ENCODE measurements at places on chromosomes 6 and 20.

- peak; percentile 43 for DNase-seq
These were observed 38.9 kb downstream of the SMAP1 start for GRCh38 chr6:70706491-70707123.

DNA sequence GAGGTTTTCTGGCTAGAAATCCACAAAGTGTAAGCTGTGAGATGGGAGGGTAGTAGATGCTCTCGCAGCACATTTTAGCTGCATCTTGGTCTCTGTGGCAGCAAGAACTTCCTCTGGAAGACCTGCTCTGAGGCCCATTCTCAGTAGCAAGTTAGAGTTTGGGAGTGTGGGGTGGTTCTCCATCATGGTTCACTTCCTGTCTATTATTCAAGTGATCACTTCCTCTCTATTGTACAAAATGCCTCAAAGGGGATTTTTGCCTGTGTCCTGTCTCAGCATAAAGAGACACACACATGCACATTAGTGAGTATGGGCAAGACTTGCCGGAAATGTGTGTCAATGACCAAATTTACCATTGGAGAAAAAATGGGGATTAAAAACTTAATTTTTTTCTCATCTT, 42.5 kb downstream of the LYRM2 start:
- no peak for DNase-seq

- DNase-seq, result no peak
These were observed 174.9 kb downstream of the ANKRD60 start for GRCh38 chr20:58053391-58054055.

DNA sequence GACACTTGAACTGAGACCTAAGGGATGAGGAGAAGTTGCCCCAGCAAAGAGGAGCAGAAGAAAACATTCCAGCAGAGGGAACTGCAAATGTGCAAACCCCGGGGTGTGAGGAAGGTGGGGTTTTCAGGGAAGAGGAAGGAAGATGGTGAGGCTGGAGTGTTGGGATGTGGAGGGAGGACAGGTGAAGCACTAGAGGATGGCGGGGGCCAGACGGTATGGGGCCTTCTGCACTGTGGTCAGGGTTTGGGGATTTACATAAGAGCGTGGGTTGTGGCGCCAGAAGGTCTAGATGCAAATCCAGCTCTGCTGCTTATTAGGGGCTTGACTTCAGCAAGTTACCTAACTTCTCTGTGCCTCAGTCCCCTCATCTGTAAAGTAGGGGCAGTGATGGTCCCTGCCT, 16.0 kb downstream of the DLGAP4 start:
- no peak for DNase-seq

- no peak for DNase-seq
These were observed 194.9 kb downstream of the BCAS1 start for GRCh38 chr20:53875452-53875851.

GRCh38 chr20:46820682-46821081, 74.0 kb upstream of the EYA2 start:
- DNase-seq, result no peak

DNA sequence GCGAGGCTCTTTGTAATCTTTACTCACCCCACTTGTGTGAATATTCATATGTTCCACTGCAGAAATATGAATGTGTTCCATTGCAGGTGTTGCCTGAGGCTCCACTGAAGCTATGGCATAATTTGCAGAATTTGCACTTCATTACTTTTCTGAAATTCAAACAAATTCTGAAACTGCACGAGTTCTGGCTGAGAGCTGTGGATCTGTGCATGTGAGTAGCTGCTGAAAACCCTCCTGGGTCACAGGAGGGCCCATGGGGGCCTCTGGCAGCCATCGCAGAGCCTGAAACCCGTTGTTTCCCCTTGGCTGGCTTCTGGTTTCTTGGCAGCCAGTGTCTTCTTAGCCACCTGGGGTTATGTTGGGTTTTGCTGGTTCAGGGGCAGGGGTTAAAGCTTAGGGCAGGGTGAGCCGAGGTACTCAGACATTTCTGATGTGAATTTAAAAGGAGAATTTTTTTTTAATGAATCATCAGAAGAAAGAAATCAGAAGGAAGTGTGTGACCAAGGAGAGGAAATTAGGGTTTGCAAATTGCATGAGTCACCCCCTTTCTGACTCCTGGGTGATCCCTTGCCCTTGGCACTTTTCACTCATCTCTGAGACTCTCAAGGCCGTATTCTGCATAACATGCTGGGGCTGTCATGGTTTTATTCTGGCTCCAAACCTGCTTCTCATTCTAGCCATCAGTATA, 40.6 kb downstream of the TOX2 start:
- peak; percentile 94 for DNase-seq

DNA sequence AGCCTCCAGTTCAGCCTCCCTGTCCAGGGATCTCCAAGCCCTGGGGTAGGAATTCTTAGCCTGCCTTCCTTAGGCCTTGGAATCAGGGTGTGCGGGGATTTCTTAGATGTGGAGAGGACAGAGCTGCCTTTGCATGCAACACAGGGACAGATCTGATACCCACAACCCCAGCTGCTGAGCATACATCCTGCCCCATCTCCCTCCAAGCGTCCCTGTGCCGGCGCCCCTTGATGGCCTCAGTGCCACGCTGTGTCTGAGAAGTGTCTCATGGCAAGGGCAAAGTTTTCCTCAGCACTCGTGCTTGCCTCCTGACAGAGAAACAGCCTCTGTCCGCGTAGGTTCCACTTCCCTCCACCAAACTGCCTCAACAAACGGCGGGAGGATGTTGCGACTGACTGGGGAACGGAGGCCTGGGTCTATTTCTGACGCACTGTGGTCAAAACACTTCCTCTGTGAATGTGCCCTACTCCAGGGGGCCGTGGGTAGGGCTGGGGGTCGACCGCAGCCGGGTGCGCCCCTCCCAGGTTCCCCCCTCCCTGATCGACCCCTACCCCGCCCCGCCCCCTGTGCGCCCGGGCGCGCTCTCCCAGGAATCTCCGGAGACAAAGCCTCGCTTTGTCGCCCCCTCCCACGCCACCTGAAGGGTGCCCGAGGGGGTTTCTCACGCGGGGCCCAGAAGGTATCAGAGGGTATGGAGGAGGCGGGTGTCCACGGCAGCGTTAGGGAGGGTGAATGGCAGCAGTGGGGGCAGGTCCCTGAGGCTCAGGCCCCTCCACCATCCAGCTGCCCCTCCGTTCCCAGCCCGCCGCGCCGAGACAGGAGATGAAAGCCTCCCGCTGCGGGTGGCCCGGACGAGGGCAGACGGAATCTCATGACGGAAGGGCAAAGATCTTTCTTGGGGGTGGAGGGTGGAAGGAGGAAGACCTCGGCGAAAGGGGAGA, 806 bp downstream of the MICAL1 start:
- DNase-seq, result no peak

DNA sequence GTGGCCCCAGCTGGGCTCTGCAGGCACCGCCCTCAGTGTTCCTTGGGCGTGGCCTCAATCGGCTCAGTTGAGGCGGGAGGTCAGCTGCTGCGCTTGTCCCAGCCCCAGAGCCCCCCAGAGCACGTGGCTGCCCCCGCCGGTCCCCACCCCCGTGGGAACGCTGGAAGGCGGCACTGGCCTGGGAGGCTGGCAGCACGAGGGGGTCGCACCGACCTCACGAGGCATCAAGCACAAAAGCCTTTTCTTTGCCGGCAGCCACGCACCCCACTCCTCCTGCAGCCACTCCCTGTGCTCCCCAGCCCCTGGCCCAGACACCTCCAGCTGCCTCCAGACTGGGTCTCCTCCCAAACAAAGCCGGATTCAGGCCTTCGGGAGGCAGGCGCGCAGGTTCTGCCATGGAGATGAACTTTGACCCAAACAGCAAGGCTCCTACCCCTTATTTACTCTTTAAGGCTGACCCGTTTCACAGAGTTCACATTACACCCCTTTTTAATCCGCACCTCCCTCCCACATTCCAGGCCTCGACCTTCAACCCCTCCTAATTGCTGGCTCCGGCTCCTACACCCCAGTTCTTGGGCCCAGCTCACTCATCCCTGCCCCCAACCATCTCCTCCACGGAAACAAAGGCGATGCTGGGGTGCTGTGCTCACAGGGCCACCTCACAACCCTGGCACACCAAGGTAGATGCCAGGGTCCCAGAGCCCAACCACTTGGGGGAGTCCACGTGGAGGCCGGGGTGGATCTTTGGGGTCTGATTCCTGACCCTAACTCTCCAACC, 111.7 kb downstream of the NOL4L start:
- no peak for DNase-seq

DNA sequence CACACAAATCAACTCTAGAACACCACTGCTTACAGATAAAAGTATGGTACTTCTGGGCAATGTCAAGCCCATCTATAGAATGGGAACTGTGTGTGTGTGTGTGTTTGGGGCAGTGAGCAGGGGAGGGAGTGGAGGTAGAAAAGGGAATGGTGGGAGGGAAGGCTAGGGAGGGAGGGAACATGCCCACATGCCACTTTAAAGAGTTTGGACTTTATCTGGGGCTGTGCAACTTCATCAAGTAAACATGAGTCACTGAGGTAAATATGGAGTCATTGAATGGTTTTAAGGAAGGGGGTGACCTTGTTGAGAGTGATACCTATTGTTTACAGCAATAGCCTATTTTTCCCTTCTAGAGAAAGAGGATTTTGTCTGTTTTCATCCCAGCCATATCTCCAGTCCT, 22.5 kb upstream of the RNGTT start:
- peak; percentile 28 for DNase-seq

- peak; percentile 90 for DNase-seq
These were observed 5.1 kb downstream of the TP53INP2 start for GRCh38 chr20:34709044-34709830.

GRCh38 chr20:9945408-9945807, 89.4 kb upstream of the ANKEF1 start:
- DNase-seq, result peak; percentile 24

- peak; percentile 57 for DNase-seq
These were observed 79.2 kb upstream of the BACH2 start for GRCh38 chr6:90375681-90376439.

DNA sequence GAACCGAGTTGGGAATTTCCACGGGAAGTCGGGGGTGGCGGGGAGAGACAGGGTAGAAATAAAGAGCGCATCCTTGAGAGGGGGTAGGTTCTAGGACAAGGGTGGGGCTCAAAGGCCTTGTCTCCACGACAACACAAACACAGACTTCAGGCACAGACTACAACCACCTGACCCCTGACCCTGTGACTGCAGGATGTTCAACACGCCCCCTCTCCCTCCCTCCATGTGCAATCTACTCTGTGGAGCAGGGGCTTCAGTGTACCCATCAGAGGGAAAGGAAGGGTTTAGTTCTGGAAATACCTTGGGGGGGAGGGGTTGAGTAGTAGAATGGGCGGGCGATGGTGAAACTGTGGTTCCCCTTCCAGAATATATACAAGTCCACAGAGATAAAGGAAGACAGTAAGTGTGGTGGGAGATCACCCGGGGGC, 651 bp upstream of the TAPBP start:
- peak; percentile 77 for DNase-seq

GRCh38 chr6:119312875-119313338, 36.7 kb downstream of the MAN1A1 start:
- DNase-seq, result no peak

GRCh38 chr20:61331543-61331942, 79.5 kb downstream of the CDH4 start:
- no peak for DNase-seq

GRCh38 chr6:79636673-79637072, 5.5 kb downstream of the SH3BGRL2 start:
- no peak for DNase-seq

GRCh38 chr6:70314296-70314695, 11.4 kb upstream of the COL9A1 start:
- DNase-seq, result no peak

- no peak for DNase-seq
These were observed 44.3 kb upstream of the ZNF184 start for GRCh38 chr6:27517238-27517637.

DNA sequence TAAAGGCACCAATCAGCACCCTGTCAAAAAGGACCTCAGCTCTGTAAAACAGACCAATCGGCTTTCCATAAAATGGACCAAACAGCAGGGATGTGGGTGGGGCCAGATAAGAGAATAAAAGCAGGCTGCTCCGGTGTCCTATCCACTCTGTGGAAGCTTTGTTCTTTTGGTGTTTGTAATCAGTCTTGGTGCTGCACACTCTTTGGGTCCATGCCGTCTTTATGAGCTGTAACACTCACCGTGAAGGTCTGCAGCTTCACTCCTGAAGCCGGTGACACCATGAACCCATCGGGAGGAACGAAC, 7.3 kb upstream of the PXDC1 start:
- no peak for DNase-seq

DNA sequence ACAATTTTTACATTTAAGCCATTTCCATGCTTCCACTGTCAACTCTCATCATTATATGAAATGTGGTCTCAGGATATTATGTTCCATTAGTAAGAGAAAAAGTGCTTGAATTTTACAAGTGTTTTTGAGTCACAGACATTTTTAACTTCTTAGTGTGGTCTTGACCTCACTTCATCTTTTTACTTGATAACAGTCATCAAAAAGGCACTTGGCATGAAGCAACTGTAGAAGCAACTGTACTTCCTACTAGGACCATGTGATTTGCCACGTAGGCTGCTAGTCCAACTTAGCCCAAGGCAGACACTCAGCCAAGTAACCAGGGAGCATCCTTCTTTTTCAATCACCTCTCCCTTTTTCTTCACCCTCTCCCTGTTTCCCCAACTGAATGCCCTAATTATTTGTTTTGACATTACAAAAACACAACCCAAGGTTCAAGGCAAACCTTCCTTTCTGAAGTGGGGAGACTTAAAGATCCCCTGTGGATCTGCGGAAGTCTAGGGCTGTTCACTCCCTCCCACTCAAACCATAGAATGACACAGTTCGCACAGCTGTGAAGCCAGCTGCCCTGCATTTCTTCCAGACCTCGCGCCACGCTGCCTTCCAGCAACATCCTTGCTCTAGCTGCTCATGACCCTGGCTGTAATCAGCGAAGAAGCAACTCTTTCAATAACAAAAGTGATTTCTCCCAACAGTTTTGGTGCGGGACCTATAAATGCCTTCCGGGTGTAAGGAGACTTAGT, 45.0 kb downstream of the PHACTR1 start:
- DNase-seq, result peak; percentile 28

GRCh38 chr20:47862574-47863240, 77.4 kb upstream of the SULF2 start:
- DNase-seq, result no peak

- DNase-seq, result peak; percentile 97
These were observed 85.7 kb upstream of the NEDD9 start for GRCh38 chr6:11317885-11318771.

DNA sequence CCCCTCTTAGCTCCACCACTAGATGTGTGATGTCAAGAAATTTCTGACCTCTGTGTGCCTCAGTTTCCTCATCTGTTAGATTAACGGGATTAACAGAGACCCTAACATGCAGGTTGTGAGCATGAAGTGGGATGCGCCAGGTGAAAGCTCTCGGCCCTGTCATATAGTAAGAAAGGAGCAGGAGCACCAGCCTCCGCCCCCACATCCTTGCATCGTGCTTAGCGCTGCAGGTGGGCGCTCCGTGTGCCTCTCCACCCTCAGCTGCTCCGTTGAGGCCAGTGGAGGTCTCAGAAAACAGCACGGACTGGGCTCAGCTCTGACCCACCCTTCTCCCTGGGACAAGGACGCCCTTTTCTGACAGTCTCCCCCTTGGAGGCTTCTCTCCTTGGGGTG, 63.4 kb downstream of the TCP11 start:
- DNase-seq, result no peak

- no peak for DNase-seq
These were observed 331.5 kb downstream of the SAMD5 start for GRCh38 chr6:147839708-147840610.

- no peak for DNase-seq
These were observed 132.0 kb upstream of the RUNX2 start for GRCh38 chr6:45196121-45196520.

GRCh38 chr20:51569815-51570738, 27.6 kb upstream of the NFATC2 start:
- peak; percentile 27 for DNase-seq

- peak; percentile 83 for DNase-seq
These were observed 23.6 kb downstream of the FOXQ1 start for GRCh38 chr6:1335367-1336037.
